Activated effector memory CD4-positive, alpha-beta T cell treated with anti-CD3 and anti-CD28 coated beads, Interleukin-2, amount 50 U/mL, for 16 hours (primary cell): ENCODE measurements at places on chromosomes 7 and 10.

GRCh38 chr10:67609996-67610793, 85.8 kb downstream of the CTNNA3 start:
- DNase-seq = no peak

DNA sequence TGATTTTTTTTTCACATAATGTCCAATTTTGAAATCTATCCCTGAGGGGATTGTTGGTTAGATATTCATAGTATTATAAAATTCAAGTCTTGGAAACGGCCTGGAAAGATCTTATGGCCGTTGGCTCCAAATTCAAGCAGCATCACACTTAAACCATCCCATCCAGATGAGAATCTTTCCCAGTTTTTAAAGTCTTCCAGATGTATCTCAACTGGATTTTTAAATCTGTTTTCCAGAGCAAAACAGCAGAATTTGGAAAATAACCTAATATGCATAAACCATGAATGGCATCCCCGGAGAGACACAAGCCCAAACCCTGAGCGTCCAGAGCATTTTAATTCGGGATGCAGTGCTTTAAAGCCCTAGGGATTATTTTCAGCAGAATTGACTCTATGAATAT, 208.2 kb upstream of the PRKCQ start:
- DNase-seq = no peak

DNA sequence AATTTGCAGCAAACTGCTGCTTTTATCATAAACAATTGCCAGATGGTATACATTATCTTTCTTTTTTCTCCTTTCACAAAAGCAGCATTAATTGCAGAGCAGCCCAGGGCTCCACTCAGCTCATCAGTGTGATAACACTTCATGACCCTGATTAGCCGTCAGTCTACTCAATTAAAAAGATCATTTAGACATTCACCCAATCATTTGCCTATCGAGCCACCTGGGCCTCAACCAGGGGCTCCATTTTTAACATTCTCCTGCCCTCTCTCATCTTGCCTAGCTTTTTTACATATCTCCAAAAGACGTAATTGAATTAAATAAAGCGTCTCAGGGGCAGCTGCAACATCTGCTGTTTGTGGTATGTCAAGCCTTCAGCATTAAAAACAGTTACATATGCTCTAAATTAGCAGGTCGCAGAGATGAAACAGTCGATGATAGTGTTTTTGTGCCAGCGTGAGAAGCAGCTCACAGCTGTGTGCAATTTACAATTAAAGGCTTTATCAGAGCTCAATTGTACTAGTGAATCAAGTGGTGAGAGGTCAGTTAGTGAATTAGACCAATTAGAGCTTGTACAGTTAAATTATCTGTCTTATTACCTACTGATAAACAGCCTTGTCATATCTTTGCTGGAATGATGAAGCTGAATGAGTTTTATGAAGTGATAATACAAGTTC, 522.5 kb downstream of the ETV1 start:
- DNase-seq = no peak

DNA sequence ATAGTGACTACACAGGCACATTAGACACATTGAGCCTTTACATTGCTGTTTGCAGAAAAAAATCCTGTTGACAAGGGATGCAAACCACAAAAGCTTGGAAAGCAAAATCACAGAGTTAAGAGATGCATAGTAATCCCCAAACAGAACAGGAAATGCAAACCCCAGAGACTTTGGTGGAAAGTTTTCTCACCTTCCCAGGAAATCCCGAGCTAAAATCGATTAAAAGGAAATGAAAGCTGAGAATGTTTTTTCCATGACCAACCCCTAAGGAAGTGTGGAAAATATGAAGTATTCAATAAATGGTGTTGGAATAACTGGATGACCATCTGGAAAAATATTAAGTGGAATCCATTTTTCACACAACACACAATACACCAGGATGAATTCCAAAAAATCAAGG, 598.7 kb downstream of the GRID1 start:
- no peak for DNase-seq

- no peak for DNase-seq
These were observed 77.1 kb downstream of the GSAP start for GRCh38 chr7:77338883-77339629.

- no peak for DNase-seq
These were observed 43.8 kb downstream of the SMNDC1 start for GRCh38 chr10:110260746-110261477.

- no peak for DNase-seq
These were observed 372.5 kb downstream of the BMPER start for GRCh38 chr7:34277803-34278199.

DNA sequence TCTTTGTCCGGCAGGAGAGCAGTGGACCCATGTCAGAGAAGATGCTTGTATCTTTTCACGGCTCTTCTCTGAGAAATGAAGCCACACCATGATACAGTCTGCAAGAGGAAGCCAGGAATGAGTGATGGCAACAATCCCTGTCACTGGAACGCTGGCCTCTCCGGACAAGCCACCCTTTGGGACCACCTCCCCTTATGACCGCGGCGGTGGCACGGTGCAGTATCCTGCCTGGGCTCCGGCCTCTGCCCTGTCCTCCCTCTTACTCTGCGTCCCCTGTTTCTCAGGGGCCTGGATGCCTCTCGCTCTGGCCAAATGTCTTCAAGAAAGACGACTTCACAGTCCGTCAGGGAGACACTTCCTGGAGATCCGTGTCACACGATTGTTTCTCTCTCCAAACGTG, 370.5 kb downstream of the ZNF716 start:
- no peak for DNase-seq

DNA sequence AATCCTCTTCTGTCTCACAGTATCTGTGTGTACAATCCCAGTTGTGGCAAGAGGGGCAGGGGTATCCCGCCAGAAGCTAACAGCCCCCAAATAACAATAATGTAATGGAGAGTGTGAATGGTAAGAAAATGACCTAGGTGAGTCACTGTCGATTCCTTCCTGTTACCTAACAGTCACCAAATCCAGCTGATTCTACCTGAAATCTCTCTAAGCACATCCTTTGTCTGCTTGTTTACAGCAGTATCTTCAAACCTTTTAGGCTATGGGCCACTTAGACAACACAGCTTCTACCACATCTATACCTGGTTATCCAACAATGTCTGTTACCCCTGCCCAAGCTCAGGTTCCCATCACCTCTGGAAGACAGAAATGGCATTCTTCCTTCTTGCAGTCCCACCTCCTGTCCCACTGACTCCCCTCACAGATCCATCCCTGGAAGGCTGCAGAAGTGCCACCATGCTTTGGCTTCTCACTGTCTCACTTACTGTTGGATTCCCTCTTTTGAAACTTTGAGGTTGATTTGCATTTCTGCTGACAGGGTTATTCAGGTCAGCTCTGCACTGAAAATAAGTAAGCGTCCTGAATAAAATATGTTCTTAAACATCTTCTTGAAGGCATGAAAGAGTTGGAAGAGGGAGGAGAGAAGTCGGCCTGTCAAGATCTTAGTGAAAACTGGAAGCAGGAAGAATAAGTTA, 13.1 kb downstream of the PIP4K2A start:
- DNase-seq = no peak

DNA sequence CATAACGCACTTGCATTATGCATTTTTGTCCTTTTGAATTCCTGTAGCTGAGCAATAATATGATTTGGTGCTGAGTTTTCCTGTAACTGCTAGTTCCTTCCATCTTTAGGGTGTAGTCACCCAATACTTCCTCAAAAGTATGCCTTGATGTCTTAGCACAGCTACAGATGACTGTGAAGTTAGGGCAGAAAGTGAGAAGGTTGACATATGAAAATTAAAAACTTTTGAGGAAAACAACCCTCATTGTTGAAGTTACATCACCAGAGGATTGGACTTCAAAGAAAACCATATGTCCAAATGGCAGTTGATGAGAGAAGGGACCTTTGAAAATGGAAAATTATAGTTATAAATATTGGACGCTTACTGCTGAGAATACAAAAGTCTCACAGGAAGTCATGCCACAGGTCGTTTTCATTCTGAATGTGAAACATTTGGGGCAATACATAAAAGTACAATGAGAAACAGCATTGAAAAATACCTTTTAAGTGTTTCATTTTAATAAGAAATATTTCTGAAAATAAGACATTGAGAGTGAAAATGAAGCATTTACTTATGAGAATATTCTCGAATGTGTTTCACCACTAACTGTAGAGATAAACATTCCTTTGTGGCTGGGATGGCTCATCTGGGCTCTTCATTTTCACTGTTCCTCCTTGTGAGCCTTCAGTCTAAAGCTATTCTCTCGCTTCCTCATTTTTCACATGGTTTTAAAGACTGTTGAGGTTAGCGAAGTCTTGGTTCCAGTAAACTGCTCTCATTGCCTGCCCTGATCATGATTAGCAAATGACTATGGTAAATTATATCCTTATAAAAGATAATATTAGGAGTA, 61.4 kb upstream of the NME8 start:
- no peak for DNase-seq

DNA sequence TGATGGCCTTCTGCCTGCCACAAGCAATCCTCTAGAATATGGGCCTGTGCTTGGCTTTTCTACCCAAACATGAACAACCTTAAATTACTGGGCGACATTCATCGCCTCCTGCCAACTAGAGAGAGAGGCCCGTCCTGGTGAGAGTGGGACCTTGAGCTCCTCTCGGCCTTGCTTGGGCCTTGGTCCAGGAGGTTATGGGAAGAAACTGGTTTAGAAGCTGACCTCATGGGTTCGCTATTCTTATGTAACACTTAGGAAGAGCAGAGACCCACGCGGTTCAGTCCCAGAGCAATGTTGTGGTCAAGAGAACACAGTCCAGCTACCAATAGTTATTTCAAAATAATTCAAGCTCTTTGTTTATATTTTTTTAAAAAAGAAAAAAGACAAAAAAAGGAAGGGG, 176.3 kb upstream of the ZNF32 start:
- DNase-seq = no peak
